ENCODE measurements at places on chromosomes 11 and 22. TPM values are rescaled to one million over a fixed set of nuclear protein-coding genes. Genes with fewer than 3 reads are reported as not detected.
A peak's percentile ranks its signal among the peaks of the same experiment; 100 is the strongest.

GRCh38 chr22:47515384-47516125, 753.1 kb downstream of the TBC1D22A start:
- DNase-seq = no peak

DNA sequence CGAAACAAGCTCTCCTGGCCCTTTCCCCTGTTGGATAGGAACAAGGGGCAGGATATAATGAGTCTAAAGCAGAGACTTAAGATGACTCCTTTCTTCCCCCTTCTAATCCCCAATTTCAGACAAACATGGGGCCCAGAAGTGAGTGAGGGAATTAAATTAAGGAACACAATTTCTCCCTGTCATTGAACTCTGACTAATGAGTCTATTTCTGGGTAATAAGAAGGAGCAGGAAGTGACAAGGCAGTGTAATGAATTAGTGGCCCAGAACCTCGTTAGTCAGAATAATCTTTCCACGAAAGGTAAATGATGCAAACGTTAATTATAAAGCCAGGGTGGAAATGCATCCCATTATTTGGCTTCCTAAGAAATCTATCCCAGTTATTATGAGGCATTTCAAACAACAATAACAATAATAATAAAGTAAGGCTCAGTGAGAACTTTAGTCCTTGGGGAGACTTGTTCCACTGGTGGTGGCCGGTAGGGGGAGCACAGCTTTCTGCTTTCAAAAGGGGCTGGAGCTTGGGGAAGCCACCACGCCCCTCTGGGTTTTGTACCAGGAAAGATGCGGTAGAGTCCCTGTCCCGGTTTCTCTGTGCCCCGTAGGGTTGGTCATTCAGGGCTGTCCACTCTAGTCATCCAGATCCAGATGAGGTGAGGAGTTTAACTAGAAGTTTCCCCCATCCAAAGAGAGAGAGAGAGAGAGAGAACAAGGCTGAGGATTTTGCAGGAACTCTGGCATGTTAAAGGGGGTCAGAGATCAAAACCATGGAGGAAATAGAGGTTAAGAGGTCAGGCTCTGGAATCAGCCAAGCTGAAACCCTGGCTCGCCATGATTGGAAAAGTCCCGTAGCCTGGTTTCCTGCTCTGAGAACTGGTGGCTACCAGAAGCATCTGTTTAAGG, 298.3 kb downstream of the NTM start:
- DNase-seq = peak; percentile 93

GRCh38 chr11:27754035-27755017, 54.1 kb upstream of the BDNF start:
- no peak for DNase-seq

GRCh38 chr11:27173545-27173944, 132.9 kb downstream of the BBOX1 start:
- DNase-seq = no peak

DNA sequence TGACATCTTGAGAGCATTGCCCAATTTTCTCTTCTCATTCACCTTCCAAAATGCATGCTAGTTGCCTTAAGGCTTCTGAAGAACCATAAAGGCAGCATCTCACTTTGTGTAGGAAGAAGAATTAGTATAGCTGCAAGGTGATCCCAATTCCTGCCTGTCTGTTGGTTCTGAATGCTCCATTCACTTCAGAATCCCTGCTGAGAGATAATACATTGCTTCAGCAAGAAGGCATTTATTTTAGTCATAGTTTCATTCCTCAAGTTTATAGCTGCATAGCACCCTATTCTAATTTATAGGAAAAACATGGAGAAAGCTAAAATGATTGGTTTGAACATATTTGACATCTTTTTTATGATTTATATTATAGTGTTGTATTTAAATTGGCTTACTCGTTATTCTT, 181.3 kb downstream of the METTL15 start:
- no peak for DNase-seq

DNA sequence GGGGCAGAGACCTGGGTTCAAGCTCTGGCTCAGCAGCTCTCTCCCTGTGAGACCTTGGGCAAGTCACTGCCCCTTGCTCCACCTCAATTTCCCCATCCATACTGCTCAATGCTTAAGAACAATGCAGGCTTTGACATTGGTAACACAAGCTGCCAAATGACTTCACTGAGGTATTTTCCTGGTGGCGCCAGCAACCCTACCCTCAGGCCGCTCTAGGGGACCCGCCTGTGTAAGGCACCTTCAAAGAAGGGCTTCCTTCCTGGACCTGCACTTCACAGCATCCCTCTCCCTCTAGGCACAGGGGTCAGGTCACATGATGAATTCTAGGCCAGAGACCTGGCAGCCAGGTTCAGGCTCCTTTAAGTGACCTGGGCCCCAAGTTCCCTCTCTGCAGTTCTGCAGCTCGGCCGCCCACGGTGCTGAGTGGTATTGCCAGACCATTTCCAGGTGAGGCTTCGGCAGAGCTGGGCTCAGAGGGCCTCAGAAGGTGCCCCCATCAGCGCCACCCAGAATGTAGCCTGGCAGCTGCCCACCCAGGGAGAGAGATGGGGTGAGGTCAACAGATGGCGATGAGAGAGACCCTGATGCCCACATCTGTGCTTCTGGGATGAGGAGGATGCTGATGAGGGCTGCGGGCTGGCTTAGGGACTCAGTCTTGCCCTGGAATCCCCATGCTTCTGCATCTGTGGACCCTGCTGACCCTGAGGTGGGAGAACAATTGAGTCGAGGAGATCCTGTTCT, 4.5 kb downstream of the WNT11 start:
- DNase-seq = peak; percentile 80

GRCh38 chr11:69662021-69662698, 13.0 kb downstream of the LTO1 start:
- peak; percentile 98 for DNase-seq

DNA sequence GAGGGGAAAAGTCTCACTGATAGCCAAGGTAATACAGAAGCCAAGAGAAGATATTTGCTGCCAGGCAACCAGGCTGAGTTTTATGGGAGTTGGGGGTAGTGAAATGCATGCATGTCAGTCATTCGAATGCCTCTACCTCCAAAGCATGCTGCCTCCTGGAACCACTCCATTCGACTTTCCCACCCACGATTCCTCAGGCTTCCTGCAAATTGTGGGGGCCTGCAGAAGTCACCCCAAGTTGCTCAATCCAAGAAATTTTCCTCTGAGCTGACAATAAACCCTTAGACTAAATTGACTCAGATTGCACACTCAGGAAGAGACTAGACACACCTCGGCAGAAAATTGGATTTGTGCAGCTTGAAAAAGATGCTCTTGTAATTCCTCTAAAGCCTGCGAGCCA, 73.6 kb upstream of the GRK3 start:
- no peak for DNase-seq

DNA sequence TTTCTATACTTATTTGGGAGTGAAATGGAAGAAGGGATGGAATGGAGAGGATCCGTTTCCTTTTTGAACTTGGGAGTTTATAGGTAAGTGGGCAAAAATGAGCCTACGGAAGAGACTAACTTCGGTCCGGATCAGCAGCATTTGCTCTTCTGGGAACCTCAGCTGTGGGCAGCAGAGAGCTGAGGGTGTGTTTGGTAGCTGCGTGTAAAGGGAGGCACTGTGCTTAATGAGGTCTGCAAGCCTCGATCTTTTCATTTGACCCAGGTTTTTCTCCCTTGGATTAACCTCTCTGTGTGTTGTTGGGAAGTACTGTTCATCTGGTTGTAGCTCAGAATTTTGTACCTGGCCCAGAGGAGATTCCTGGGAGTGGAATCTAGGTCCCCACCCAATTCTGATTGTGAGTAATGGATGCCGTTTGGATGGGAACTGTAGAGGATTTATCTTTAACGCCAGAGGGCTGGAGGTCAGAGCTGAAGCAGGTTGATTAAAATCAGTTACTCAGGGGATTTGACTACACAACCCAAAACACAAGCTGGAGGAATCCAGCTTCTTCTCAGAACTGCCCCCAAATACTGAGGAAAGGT, 201.6 kb upstream of the SORL1-AS1 start:
- DNase-seq = no peak

DNA sequence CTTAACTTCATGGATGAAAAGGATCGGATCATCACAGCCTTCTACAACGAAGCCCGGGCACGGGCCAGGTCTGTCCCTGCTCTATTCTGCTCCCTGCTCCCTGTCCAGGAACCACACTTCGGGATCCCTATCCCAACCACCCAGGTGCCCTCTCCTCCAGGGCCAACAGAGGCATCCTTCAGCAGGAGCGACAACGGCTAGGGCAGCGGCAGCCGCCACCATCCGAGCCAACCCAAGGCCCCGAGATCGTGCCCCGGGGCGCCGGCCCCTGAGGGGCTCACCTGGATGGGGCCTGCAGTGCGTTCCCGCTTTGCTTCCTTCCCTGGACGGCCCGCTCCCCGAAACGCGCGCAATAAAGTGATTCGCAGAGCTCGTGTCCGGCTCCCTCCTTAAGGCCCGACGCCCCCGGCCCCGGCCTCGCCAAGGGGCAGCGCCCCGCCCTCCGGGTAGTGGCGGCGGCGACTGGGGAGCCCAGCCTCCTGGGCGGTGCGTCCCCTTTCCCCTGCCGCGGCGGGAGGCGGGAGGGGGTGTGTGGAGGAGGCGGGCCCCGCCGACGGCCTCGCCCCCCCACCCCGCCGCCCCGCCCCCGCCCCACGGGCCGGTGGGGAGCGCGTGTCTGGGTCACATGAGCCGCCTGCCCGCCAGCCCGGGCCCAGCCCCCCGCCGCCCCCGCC, at the start of gene VEGFB:
Gene VEGFB (plus strand): TSS at position 672 of the 674 bp plus-strand sequence. CDS start 250 bp downstream, outside the sequence.
- DNase-seq = peak; percentile 94

DNA sequence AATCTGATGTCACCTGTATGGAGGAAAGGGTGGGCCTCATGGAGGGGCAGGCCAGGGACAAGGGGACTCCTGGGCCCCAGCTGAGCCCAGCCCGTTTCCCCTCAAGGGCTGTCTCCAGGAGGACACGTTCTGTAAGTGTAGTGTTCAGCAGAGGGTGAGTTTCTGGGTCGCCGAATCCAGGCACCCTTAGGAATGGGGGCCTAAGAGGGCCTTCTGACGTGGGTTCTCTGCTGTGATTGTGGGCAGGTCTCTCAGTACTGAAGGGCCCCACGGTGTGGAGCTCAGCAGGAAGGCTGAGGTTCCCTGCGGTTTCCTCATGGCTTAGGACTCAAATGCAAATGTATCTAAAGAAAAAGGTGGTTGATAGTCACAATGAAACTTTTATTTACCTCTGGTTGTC, 6.5 kb downstream of the PTDSS2 start:
- peak; percentile 63 for DNase-seq

- no peak for DNase-seq
Observed at GRCh38 chr22:47421846-47422245, 659.4 kb downstream of the TBC1D22A start.

- no peak for DNase-seq
Observed at GRCh38 chr11:65701686-65702085, 10.4 kb upstream of the KAT5 start.

- no peak for DNase-seq
Observed at GRCh38 chr22:24164940-24165339, 16.3 kb upstream of the SUSD2 start.

GRCh38 chr11:7251836-7252682, at the start of gene SYT9:
Gene SYT9, plus strand, starts transcription at chr11:7251904. Its CDS starts 283 bp downstream, at chr11:7252187.
- peak; percentile 78 for DNase-seq

DNA sequence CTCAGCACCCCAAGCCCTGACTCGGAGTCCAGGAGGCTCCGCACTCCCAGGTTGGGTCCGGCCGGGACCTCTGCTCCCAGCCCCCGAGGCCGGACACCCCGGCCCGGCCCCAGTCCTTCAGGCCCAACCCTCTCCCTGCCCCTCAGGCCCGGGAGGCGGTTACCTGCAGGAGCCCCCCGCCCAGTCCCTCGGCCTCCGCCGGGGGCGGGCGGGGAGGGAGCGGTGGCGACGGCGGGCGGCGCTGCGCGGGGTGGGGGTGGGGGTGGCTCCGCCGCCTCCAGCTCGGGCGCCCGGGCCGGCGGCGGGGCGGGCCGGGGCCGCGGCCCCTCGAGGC, 310 bp downstream of the TCF20 start:
- no peak for DNase-seq

GRCh38 chr22:25817092-25817943, 75.3 kb downstream of the MYO18B start:
- DNase-seq = no peak

The SEPTIN3 gene
- total RNA-seq = 0.29 TPM

The VPREB1 gene
- total RNA-seq = not detected

The CYB561A3 gene
- total RNA-seq = 151 TPM

The CDCA5 gene
- 3.3 TPM for total RNA-seq

The OR9G4 gene
- total RNA-seq = not detected

The PIH1D2 gene
- 2.9 TPM for total RNA-seq

The APOL5 gene
- not detected for total RNA-seq

Data from osteoblast (primary cell).